Iris pigment epithelial cell (primary cell): ENCODE measurements at places on chromosomes 4 and X.

- DNase-seq: no peak
Measured at GRCh38 chrX:110420771-110421499, 62.3 kb downstream of the RTL9 start.

GRCh38 chr4:175633310-175633709 lies 178.8 kb downstream of the GPM6A start:
- DNase-seq: no peak

DNA sequence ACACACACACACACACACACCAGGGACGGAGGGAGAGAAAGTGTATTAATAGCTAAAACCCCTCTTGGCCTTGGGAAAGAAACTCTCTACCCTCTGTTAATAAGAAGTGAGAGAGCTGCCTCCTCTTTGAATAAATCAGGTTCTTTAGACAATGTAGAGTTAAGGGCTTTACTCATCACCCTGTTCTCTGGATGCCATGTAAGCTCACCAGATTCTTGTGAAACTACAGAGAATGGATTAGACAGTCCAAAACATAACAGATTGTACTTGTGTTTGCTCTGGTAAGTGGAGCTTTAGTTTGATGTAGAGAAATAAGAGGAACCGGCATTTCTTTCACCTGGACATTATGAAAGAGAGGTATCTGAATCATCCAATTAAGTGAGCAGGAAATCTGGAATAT lies 263.2 kb downstream of the DMD start:
- DNase-seq: no peak

GRCh38 chr4:147639388-147639787 lies 22.2 kb downstream of the TMEM184C start:
- no peak for DNase-seq

- DNase-seq: no peak
Measured at GRCh38 chrX:137916090-137916746, 350.3 kb downstream of the ZIC3 start.

- DNase-seq: no peak
Measured at GRCh38 chr4:140144050-140144449, 9.9 kb downstream of the MAML3 start.

DNA sequence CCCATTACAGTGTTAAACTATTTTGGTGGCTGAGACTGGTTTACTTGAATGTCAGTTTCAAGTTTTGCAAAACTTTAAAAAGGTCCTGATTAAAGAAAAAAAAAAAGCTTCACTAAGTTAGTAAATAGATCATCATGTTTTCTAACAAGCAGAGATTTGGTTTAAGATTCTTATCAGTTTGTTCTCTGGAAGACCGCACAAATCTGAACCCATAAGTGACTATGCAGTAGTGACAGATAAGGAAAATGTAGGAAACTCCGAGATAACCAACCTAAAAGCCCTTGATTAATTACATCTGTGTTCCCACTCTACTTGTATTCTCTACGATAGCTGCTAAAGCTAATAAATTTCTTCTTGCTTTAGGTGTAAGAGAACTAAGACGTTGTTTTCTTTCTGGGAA lies 1799.8 kb upstream of the ADGRL3 start:
- no peak for DNase-seq

- no peak for DNase-seq
Measured at GRCh38 chr4:120352739-120353138, 286.1 kb upstream of the MAD2L1 start.

DNA sequence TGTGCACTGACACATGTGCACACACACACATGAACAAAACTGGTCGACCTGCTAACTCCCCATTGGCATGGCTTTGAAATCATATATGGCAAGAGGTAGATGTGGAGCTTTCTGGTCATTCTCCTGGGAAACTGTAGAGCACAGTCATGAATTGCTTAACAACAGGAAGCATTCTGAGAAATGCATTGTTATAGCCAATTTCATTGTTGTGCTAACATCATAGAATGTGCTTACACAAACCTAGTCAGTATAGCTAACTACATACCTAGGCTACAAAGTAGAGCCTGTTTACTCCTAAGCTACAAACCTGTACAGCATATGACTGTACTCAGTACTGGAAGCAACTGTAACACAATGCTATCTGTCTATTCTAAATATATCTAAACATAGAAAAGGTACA lies 134.2 kb upstream of the SH3RF1 start:
- DNase-seq: peak; percentile 57
